ENCODE measurements at places on chromosomes 3 and 15.

DNA sequence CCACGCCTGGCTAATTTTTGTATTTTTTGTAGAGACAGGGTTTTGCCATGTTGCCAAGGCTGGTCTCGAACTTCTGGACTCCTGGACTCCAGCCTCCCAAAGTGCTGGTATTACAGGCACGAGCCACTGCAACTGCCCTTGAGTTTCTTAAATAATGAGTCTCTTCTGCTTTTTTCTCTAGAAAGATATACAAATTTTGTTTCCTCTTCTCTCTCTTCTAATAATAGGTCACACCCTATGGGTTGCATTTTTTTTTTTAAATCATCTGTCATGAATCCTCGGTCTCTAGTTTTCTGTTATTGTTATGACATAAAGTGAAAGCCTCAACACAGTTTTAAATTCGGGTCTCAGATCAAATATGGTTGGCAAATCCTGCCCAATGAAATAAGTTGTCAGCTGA, 111.2 kb downstream of the IL12A start:
- DNase-seq: no peak

- no peak for DNase-seq
These were observed 25.9 kb downstream of the SNX33 start for GRCh38 chr15:75673426-75674235.

DNA sequence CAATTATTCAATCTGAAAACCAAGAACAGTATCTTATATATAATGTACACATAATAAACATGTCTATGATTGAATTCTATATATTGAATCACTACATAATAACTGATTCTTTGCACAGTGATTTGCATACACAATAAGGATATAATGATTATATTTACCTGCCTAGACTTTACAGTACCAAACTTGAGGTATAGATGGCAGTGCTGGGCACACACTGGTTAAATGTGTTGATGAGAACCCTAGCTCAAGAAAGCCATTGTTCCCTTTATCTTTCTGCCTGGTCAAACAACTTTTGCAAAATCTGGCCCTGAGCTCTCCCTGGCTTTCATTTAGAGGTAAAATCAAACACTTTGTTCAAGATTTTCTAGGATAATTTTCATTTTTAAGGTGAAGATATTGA, 697.7 kb downstream of the TUSC7 start:
- no peak for DNase-seq

GRCh38 chr15:67154249-67154648, 88.8 kb downstream of the SMAD3 start:
- DNase-seq: no peak

DNA sequence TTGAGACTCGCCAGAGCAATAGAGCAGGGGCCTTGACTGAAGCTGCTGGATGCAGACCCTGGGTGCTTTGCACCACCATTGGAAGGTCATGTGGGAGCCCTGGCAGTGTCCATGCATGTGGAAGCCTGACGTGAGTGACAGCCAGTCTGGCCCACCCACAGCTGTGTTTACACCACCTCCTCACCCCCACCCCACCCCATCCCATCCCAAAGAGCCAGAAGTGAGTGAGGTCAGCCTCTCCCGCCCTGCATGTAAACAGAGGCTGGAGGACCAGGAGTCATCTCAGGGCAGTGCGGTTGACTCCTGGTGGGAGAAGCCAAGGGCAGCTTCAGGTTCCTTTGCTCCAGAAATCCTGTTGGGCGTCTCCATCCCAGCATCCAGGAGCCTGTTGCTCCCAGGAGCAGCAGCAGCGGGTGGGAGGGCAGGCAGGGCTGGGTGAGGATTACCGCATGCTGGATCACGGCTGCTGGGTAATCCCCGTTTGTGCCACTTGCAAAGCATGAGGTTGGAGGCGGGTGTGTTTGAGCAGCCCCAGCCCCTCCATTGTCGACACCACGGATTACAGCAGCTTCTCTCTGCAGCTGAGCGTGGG, 44.6 kb downstream of the CORO2B start:
- DNase-seq: no peak
